ENCODE measurements at places on chromosomes 7 and 10.

- no peak for DNase-seq
Observed at GRCh38 chr7:111711426-111712065, 149.3 kb upstream of the IMMP2L start.

DNA sequence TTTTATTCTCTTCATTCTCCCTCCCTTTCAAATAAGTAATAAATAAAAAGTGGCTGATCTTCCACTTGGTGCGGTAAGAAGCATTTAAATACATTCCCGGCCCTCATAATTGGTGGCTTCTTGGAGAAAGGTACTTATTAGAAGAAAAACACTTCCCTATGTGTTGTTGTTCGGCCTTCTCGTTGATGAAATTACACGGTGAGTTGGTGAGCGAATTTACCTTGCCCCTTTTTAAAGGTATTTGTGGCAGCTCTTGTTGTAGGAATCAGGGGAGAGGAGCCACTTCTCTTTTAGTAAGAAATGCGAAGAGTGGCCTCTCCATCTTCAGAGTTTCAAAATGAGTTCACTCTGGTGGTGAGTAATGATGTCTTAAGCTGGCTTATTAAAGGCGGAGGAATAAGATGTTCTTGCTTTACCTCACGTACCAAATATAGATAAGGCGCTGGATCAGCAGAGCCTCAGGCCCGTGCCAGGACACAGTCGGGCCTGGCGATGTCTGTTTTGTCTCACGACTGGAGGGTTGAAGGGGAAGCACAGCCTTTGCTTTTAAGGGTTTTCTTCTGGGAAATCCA, 135.9 kb downstream of the CUX1 start:
- DNase-seq = peak; percentile 71

DNA sequence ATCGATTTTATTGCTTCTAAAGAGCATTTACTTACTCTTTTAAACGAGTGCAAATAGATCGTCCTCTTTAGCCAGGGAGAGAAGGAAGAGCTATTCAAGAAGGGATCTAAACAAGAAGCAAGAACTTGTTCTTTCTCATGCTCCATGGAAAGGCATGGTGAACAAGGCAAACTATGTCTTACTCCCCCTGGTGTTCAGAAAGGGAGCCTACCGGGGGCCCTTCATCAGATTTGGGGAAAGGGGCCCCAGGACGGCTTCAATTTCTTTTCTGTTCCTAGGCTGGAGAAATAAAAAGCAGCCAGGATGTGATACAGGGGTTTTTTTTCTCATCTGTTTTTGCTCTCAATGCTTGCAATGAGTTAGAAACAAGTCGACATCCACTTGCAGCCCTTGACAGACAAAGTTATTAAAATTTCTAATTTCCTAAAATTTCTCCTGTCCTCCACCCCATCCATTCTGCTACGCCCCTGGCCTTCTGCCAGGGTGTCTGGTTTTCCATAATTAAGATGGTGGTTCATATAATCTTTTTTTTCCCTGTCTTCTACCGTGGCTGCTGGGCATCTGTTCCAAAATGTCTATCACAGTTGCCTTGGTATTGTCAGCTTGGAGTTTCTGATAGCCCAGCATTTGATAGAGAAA, 214.4 kb downstream of the CREB5 start:
- DNase-seq = peak; percentile 71

DNA sequence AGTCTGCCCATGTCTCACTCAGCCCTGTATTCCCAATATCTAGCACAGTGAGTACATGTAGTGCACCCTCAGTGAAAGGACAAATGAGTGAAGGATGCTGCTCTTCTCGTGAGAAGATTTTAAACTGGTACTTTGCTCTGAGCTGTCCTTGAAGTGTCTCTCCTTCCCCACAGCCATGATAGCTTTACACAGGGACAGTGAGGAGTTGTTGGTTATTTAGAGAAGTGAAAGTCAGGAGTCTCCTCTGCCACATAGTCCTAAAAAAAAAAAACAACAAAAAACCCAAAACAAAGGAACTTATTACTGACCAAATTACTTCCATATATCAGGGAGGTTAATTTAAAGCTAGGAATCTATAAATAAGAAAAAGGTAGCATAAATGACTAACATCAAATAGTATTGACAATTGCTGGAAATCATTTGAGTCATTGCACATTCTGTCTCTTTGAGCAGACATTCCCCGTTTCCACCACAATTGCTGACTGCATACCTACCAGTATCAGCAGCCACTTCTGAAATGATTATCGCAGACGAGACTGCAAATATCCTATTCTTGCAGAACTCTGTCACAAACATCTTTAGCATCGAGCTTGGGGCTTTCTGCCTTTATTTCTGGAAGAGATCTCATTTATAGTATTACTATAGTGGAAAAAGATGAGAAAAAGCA, 202.1 kb downstream of the PTEN start:
- peak; percentile 93 for DNase-seq

GRCh38 chr10:49025347-49025983, 85.8 kb upstream of the LRRC18 start:
- DNase-seq = no peak

- no peak for DNase-seq
Observed at GRCh38 chr10:61857746-61858145, 43.8 kb upstream of the ARID5B start.

DNA sequence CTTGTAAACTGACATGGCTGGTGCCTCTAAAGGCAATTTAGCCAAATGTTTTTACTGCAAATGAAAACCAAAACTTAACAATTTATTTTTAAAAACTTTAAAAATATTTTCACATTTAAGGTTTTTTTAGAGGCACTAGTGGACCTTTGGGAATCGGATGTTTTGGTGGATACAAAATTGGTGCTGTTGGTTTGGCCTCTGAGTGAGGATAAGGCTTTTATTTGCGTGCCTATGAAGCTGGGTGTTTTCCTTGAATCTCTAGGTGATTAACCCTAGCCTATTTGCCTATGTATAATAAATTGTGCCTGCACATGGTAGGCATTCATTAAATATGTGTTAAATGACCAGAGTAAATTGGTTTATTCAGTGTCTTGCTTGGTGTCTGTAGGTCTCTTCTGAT, 2.9 kb upstream of the SGCE start:
- DNase-seq = no peak

DNA sequence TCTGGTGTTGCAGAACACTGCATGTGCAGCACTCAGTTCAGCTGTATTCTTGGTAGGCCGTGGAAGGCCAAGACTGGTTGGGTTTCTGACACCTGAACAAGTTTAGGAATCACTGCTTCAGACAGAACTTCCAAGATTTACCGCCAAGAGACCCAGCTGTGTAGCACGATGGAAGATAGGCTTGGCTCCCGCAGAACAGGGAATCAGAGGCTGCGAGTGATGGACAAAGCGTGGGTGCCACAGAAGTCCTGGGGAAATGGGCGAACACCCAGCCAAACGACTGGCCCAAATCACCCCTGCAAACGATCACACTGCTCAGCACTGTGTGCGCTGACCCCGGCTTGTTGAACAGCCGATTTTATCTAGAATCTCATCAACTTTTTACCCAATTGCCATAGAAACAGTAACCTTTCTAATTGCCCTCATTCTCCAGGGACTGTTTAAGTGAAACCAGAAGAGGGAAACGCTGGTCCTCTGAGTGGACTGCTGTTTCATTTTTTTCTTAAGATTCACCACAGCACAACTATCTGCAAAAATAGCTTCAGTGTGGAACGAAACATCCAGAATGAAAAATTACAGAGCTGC, 17.9 kb downstream of the ZFAND2A start:
- no peak for DNase-seq

DNA sequence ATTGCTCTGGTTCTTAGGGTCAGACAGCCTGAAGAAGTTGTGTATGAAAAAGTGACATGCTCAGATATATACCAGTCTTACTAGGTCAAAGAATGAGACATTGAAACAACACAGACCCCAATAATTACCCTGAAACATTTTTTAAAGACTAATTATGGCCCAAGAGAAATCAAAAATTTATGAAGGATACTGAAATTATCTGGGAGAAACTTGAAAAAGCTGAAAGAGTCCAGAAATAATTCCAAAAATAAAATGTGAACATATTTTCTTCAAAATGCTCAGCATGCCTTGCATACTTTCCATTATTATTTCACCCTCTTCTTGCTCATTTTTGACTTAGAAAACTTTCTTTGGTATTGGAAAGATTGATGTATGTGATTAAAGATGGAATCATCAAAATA, 198.9 kb upstream of the CCDC6 start:
- DNase-seq = no peak

GRCh38 chr10:72563327-72563932, 62.4 kb downstream of the MICU1 start:
- DNase-seq = peak; percentile 79

GRCh38 chr7:40058636-40059035, 75.8 kb downstream of the MPLKIP start:
- no peak for DNase-seq

DNA sequence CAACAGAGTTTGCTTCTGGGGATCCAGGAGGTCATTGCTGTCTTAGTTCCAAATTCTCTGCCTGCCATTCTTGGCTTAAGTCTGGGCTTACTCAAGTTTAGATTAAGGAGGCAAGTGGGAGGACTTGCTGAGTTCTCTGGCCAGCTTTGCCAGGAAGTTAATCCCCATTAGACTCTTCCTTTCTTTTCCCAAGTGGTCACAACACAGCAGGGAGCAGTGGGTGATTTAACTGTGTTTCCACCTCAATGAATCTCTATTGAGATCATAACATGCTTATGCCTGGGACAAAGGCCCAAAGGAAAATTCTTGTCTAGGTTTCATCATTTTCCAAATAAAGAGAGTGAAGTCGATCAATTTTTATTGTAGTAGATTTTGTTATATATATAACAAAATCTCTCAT, 1159.6 kb downstream of the SORCS3 start:
- no peak for DNase-seq

GRCh38 chr7:85840554-85840953, 653.7 kb upstream of the SEMA3D start:
- no peak for DNase-seq

DNA sequence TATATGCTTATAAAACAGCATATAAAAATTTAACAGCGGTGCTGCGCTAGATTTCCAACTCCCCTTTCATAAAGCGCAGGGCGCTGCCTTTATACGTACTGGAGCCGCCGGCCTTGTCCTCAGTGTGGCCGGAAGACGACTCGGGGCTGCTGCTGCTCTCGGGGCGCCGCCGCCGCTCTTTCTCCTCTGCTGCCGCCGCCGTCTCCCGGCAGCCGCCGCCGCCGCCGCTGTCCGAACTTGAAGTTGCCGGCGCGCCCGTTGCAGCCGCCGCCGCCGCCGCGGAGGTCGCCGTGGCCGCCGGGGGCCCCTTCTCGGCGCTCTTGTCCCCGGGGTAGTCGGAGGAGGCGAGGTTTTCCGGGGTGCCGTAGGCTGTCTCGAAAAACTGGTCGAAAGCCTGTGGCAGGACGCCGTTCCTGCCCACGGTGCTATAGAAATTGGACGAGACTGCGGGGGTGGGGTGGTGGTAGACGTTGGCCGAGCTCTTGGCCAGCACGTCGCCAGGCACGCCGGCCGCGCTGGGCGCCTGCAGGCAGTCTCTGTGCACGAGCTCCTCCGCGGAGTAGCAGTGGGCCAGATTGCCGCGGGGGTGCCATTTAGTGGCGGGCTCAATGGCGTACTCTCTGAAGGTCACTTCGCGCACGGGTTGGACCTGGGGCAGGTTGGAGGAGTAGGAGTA, 557 bp downstream of the HOXA11 start:
- DNase-seq = no peak

DNA sequence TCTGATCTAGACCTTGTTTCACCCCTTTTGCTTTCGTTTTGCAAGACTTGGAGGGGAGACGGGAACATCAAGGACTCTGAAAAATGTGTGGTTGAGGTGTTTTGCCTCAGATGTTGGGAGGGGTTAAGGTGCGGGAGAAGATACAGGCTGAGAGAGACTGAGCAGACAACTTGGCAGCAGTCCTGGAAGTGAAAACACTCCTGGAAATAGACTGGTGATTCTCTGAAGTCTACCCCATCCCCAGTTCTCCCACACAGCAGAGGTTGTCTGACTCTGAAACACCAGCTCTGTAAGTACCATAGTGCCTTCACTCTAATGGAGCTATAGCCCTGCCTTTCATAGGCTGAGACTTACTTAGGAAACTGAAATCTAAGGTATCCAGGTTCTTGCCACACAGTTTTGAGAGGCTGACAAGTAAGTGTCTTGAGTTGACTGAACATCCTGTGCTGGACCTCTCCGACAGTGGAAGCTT, 152.5 kb downstream of the PPP1R9A start:
- DNase-seq = no peak

- no peak for DNase-seq
Observed at GRCh38 chr10:21263839-21264238, 261.6 kb downstream of the SKIDA1 start.

- no peak for DNase-seq
Observed at GRCh38 chr10:24219963-24220362, 11.0 kb downstream of the KIAA1217 start.

GRCh38 chr10:121566755-121567154, 31.5 kb downstream of the FGFR2 start:
- DNase-seq = no peak

GRCh38 chr7:1239803-1240516, 7.3 kb downstream of the UNCX start:
- DNase-seq = no peak

DNA sequence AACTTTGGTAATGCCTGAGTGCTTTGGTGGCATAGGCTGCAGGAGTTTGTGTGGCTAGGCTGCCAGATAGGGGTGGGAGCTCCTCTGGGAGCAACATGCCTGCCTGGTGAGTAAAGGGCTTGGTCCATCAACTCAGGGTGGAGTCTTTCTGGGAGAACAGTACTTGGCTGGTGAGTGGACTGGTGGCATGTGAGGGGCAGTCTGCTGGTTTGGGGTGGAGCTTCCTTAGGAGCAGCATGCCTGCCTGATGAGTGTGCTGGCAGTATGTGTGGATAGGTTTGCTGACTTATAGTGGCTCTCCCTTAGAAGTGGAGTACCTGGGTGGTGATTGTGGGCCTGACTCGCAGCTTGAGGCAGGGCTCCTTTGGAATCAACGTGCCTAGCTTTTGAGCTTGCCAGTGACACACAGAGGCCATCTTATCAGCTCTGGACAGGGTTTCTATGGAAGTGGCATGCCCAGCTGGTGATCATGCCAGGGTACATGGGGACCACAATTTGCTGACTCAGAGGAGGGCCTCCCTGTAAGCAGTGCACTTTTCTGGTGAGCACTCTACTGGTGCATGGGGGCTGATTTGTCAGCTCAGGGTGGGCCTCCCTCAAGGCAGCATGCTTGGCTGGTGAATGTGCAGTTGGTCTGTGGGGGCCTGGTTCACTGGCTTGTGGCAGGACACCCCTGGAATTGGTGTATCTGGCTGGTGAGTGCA, 35.0 kb upstream of the SRI start:
- DNase-seq = no peak

DNA sequence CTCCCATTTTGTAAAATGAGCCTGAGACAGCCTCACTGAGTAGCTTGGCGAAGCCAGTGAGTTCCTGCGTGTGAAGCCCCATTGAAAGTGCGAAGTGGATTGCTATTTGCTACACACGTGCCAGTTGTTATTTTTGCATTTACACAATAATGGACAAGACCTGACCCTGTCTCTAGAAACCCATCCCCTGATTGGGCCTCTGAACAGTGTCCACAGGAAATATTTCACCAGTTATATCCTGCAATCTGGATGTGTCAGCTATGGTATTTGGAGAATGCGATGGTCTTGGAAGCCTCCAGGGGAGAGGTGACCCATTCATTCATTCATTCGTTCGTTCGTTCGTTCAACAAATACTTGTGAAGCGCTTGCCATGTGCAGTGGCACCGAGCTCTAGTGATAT, 37.1 kb downstream of the COL13A1 start:
- DNase-seq = no peak

- DNase-seq = no peak
Observed at GRCh38 chr10:27256299-27257189, 15.9 kb upstream of the ACBD5 start.

GRCh38 chr10:114356751-114357514, 47.4 kb downstream of the AFAP1L2 start:
- DNase-seq = no peak

Data from GM12865 (cell line).